ENCODE measurements at places on chromosomes 16 and 17.

DNA sequence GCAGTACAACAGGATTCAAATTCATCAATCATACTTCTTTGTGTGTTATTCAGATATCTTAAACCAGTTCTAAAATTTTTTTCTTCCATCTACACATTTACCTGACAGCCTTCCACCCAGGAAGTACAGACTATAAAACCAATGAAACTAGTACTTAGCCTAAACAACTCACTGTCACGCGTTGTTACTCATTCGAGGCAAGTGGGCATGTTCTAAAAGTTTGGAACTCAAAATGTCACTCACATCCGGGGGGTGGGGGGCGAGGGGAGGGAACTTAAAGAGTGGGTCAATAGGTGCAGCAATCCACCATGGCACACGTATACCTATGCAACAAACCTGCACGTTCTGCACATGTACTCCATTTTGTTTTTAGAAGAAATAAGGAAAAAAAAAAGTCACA, 90.4 kb upstream of the PLEKHM1 start:
- DNase-seq = no peak

GRCh38 chr17:62968445-62968923, 2.4 kb downstream of the TANC2 start:
- DNase-seq = no peak

DNA sequence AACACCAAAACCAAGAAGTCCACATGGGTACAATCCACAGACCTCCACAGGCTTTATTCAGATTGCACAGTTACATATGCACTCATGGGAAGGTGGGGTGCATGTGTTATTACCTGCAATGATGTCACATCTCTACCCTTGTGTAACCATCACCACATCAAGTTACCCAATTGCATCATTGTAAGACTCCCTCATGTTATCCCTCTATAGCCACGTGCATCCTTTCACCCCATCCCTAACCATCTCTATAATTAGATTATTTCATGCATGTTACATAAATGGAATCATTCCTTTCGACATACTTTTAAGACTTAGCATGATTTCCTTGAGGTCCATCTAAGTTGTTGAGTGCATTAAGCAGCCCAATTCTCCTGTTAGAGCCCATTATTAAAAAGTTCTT, 408.2 kb upstream of the C16orf82 start:
- DNase-seq = no peak

DNA sequence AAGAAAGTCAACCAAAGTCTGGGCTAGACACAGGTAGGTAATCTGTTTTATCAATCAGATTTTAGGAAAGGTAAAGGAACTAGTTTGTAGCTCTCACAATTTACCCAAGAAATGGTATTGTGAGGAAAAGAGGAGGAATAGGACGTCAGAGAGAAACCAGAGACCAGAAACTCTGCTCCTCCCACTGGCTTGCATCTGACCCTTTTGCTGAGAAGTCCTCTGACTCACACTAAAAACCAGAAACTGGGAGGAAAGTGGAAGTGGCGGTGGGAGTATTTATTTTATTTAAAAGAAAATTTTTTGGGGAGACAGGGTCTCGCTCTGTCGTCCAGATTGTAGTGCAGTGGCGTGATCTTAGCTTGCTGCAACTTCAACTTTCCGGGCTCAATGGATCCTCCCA, 38.0 kb upstream of the MNT start:
- DNase-seq = no peak

DNA sequence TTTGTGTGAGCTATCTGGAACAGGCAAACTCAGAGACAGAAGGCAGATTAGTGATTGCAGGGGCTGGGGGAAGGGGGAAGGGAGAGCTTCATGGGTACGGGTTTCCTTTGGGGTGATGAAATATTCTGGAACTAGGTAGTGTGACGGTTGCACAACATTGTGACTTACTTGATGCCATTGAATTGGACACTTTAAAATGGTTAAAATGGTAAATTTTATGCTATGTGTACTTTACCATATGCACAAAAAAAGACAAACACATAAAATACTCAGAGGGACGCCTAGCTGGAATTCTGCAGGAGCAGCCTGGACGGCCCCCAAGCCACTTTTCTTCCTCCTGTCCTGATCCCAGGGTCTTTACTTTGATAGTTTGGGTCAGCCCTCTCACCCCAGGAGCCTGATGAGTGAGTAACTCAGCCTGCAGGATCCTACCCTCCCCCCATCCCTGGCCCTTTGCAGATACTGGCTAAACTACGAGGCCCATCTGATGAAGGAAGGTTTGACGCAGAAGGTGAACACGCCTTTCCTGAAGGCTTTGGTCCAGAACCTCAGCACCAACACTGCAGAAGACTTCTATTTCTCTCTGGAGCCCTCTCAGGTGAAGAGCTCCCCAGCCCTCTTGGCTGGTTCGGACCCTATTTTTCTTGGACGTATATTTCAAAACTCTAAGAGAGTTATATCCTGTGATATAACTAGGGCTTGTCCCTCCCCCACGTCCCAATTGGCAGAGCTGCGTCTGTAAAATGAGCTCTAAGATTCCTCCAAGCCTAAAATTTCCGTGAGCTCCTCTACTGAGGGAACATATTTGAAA, 7.8 kb downstream of the ADGRG3 start:
- no peak for DNase-seq

GRCh38 chr17:19328441-19329061, 34.0 kb downstream of the B9D1 start:
- no peak for DNase-seq
